ENCODE measurements at places on chromosomes 16 and 17.

DNA sequence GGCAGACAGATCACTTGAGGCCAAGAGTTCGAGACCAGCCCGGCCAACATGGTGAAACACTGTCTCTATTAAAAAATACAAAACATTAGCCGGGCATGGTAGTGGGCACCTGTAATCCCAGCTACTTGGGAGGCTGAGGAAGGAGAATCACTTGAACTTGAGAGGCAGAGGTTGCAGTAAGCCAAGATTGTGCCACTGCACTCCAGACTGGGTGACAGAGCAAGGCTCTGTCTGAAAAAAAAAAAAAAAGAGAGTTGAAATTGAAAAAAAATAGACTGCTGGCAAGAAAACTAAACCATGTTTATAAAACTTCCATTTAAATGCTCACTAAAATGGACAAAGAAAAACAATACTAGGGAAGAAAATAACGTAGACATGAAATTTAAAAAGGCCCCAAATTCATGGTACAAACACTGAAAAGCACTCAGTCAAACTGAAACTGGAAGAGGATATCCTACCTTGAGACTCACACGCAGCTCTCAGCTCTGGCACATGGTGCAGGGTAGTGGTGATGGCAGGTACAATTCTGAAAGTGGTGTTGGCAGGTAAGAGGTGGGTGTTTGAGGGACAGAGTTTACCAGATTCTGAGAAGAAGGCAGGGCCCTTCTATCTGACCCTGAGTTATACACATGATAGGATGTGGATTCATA, 19.3 kb downstream of the CNTROB start:
- DNase-seq, result peak; percentile 16

GRCh38 chr17:526425-526824, 173.8 kb upstream of the RPH3AL start:
- no peak for DNase-seq

DNA sequence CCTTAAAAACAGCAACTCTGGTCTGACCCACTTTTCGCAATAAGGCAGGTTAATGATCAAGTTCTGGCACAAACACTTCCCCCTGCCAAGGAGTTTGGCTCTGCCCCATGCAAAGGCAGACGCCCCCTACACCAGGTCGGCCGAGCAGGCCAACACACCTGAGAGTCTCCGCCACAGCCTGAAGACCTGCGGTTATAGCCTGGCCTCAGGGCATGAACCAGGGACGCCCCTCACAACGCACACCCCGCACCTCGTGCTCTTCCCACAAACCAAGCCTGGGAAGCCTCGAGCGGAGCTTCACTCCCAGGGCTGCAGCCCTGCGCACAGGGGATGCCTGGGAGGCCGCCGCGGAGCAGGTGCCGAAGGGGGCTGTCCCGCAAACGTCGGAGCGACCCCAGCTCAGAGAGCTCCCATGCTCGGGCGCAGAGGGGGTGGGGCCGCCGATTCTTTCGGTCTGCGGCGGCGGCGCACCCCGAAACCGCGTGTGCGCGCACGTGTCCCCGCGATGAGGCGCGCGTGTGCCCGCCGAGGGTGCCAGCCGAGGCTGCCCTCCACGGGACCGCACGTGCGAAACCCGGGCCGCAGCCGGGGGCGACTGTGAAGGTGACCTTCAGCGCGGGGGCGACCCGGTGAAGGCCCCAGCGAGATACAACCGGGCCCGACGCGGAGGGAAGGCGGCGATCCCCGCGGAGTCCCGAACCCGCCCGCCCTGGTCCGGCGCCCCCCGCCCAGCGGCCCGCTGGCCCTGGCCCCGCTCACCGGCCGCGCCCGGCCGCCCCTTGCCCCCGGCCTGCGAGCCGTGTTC, 559 bp downstream of the CLUH start:
- DNase-seq, result peak; percentile 37

GRCh38 chr16:24652803-24653202, 76.6 kb upstream of the TNRC6A start:
- no peak for DNase-seq

- no peak for DNase-seq
Measured at GRCh38 chr17:47701608-47702007, 7.6 kb downstream of the TBKBP1 start.

Data from memory B cell (primary cell).